ENCODE measurements at places on chromosomes 7 and 10.

DNA sequence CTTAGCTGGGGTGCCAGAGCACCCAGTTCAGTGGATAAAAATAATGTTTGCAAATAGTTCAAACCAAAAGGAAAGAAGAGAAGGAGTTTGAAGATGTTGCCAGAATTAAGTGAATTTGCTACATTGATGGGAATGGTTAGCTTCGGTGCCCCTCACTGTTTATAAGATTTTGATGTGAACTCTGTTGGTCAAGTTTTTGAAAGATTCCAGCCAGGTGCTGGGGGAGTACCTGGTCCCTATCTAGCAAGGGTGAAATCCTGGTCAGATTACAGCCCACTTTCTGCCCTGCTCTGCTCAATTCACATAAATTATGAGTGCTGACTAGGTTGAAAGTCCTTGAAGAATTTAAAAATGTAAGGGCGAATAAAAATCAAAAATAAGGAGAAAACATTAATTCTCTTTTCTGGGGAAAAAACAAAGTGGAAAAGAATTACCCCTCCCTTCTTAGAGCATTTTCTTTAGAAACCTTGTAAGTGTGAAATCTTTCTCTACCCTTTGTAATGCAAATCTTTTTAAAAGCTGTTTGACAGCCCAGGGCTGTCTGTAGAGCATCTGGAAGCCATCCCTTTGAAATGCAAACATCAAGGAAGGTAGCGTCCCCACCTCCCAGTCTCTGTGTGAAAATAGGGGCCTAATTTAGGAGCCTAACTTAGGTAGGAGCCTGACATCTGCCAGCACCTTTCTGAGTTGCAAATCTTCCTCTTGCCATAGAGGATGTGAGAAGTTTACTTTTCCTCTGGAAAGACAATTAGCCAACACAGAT, 1.4 kb upstream of the GIMAP5 start:
- no peak for DNase-seq

DNA sequence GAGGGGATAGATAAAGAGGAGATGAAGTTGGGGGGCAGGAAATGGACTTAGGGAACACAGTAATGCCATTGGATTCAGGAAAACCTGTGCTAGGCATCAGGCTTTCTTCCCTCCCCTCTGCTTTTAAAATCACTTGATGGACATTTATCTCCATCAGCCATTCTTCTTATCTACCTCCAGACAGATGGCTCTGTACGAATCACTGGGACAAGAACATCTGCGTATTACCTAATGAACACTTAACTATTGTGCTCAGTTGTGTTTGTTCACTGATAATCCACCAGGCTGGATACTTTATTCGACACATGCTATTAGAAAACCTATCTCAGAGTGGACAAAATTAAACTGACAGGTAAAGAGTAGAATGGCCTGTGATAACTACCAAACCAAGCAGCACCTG, 40.0 kb downstream of the TNKS2 start:
- no peak for DNase-seq

GRCh38 chr10:118971876-118972275, 57.6 kb upstream of the NANOS1 start:
- no peak for DNase-seq

DNA sequence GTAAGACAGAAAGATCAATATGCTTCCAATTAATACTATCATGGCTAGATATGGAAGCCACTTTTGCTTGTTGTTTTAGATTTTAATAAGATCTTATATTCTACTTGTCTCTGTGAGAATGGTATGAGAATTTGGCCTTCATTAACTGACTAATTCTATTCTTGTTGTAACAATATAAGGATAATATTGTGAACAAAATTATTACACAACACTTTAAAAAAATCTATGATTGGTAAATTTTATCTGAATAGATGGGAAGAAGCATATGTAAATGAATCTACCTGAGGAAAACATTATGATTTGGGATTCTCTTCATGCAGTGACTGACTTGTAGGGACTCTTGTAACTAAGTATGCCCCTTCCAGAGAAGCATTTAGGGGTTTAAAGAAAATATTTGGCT, 308.9 kb upstream of the KCND2 start:
- DNase-seq, result no peak

DNA sequence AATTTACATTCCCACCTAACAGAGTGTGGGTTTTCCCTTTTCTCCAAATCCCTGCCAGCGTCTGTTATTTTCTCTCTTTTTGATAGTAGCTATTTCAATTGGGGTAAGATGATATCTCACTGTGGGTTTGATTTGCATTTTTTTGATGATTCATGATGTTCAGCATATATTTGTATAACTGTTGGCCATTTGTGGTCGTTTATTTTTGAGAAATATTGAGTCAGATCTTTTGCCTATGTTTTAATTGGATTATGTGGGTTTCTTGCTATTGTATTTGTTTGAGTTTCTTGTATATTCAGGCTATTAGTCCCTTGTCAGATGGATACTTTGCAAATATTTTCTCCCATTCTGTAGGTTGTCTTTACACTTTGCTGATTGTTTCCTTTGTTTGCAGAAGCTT, 193.8 kb downstream of the ABCA13 start:
- no peak for DNase-seq

GRCh38 chr10:62459500-62459899, 85.3 kb downstream of the ZNF365 start:
- DNase-seq, result no peak

- no peak for DNase-seq
These were observed 61.9 kb downstream of the MRC1 start for GRCh38 chr10:17871036-17871435.

GRCh38 chr7:20030417-20030816, 186.8 kb downstream of the MACC1 start:
- DNase-seq, result no peak

GRCh38 chr7:83547526-83547925, 101.4 kb downstream of the SEMA3E start:
- peak; percentile 77 for DNase-seq

GRCh38 chr10:82477776-82478175, 602.8 kb downstream of the NRG3 start:
- no peak for DNase-seq

DNA sequence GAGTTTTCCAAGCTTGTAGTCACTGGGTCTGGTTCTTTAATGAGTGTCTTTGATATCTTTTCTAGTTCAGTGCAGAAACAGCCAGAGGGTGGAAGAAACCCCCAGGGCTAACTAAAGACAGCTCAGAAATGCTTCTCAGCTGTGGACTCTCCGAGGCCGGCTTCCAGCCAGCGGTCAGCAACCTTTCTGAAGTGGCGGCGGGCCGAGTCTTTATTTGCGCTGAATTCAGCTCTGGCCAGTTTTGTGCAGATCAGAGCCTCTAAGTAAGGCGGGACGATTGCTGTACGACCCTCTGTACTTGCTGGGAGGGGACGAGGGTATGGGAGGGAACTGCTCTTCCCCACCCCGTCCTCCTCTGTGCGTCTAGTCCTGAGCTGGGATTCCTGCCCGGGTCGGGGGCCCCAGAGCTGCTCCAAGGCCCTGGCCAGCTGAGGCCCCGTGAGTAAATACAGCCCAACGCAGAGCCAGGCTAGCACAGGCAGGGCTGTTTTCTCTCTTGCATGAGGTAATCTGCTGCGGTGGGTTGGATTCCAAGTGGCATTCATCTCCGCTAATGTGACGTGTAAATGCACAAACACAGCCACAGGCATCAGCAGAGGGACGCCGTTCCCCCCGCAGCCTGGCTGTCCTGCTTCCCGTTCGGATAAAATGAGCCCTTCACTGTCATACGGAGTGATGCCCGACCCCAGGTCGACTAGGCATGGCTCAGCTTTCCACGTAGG, 159.8 kb downstream of the PIP4K2A start:
- DNase-seq, result no peak

GRCh38 chr7:1348096-1348822, 111.0 kb downstream of the MICALL2 start:
- no peak for DNase-seq

- no peak for DNase-seq
These were observed 95.0 kb downstream of the CELF2 start for GRCh38 chr10:11112718-11113117.

GRCh38 chr10:22686347-22686746, 28.0 kb downstream of the PIP4K2A start:
- no peak for DNase-seq

DNA sequence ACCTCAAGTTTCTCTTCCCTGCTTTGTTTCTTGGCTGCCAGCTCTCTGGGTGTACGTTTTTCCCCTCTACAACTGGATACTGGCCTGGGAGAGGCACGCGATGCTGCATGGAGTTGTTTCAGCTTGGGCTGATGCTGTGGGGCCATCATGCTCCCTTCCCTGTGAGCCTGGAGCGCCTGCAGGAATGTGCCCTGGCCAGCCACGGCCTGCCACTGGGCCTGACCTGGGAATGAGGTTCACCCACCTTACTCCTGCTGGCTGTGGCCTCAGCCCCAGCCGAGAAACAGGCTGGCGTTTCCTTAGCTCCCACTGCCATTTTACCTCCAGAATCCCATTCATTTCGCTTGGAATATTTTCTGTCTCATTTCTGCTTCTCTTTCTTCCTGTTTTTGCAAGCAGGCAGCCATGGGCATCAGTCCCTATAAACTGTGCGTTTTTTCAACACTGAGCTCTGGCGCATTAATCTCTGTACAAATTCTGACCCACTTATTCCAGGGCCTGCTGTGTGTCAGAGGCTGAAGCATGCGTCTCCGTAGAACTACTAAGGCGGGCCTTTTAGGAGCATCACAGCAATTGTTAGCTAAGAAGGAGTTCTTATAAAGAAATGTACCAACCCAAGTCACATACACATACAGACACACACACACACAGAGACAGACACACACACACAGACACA, 57.9 kb downstream of the GATA3 start:
- DNase-seq, result no peak

- no peak for DNase-seq
These were observed 4.4 kb upstream of the C10orf90 start for GRCh38 chr10:126674741-126675515.

- DNase-seq, result no peak
These were observed 42.0 kb downstream of the PRF1 start for GRCh38 chr10:70560511-70560941.

DNA sequence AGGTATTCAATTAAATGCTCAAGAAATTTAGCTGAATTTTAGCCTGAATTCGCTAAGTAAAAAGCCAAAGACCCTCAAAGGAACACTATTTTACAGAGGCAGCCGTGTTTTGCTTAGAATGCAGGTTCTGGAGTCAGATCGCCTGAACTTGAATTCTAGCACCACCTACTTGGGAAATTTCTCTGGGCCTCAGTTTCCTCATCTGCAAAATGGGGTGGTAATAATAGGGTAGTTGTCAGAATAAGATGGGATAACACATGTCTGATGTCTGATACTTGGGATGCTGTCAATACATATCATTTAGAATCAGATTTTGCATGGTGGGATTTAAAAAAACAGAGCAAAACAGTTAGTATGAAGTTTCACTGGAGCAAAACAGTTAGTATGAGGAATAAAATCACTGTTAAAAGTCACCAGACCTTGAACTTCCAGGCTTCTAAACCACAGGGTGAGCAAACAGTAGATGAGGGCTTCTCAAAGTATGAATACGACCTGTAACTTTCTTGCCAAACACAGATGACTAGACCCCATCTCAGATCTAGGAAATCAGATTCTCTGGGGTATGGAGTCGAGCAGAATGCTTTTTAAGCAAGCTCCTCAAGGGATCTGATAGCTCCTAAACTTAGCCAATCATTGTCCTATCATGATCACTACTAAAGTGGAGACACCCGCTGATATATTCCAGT, 75.4 kb downstream of the ATXN7L1 start:
- no peak for DNase-seq

GRCh38 chr10:78934994-78935602, 133.7 kb upstream of the ZMIZ1 start:
- DNase-seq, result no peak

GRCh38 chr10:97896756-97897358, 47.2 kb downstream of the GOLGA7B start:
- no peak for DNase-seq

DNA sequence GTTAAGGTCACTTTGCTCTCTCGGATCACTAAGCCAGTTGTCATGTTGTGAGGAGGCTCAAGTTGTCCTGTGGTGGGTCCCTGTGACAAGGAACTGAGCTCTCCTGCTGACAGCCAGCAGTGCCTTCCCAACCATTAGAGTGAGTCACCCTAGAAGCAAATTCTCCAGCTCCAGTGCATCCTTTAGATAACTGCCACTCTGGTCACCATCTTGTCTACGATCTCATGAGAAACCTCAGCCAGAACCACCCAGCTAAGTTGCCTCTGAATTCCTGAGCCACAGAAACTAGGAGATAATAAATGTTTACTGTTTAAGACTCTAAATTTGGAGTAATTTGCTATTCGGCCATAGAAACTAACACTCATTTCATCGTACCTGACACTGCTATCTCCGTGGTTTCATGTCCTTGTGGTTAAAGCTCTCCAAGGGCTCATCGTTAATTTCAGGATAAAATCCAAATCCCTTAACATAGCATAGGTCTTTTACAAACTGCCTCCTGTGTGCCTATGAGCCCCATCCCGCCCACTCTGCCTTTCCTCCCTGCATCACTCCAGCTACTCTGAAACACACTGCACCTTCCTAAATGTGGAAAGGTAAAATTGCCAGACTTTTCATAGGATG, 56.5 kb upstream of the WIPF3 start:
- DNase-seq, result no peak

GRCh38 chr10:34294137-34294536, 521.0 kb downstream of the PARD3 start:
- no peak for DNase-seq

GRCh38 chr10:101566333-101567164, 21.5 kb downstream of the POLL start:
- DNase-seq, result no peak

DNA sequence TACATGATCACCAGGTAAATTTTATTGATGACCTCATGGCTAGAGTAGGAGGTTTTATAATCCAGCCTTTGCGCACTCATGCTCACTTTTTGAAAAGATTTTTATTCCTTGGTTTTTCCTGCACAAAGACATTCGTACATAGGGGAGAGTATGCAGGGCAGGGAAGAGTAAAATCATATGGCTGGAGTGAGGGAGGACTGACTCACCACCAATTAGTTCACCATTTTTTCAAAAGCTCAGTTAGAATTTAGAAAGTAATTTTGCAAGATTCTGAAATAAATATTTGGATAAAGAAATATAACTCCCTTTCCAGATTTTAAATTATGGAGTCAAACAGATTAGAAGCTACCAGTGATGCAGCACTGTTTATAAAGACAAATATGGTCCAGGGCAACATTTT, 111.9 kb downstream of the SEMA3D start:
- DNase-seq, result no peak

GRCh38 chr10:32771217-32771616, 186.8 kb downstream of the ITGB1 start:
- DNase-seq, result no peak

DNA sequence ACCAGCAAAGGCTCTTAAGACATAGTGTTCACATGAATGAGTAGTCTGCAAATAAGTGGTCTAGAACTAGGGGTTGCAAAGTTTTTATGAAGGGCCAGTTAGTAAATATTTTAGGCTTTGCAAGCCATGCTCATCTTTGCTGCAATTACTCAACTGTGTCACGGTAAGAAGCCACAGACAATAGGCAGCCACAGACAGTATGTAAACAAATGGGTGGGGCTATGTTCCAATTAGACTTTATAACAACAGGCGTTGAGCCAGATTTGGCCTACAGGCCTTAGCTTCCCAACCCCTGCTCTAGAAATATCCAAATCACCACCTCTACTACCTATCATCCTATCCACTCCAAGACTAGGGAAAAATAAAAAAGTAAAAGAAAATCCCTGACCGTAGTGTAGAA, 9.2 kb downstream of the IKZF5 start:
- DNase-seq, result peak; percentile 55

GRCh38 chr7:17298102-17298839, at the start of gene AHR:
Gene AHR (plus strand): TSS chr7:17298652. CDS start chr7:17299265, 613 bp downstream.
- DNase-seq, result peak; percentile 39

GRCh38 chr10:22318772-22319171, 2.1 kb upstream of the BMI1 start:
- DNase-seq, result no peak

- DNase-seq, result no peak
These were observed 21.7 kb upstream of the ZNF365 start for GRCh38 chr10:62352356-62352970.

All from NCI-H2029 treated with DMSO at 0.1 percent for 48 hours (cell line).